ENCODE measurements at places on chromosomes 3 and 15.

DNA sequence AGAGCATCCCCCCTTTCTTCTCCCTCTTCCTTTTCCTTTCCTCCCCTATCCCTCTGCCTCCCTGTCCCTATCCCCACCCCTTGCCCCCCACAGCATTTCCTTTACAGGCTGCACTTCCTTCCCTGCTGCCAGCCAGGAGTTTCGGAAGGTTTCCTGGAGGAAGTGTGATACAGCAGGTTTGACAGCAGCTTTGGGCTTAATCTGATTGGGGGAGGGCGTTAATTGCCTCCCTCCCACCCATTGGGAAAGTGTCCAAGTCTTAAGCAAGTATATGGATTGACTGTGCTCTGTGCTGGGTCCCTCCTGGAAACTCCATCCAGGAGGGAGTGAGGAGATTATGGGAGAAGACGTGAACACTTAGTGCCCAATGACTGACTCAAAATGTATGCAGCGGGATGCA is 1.8 kb downstream of the SCAMP5 start:
- no peak for DNase-seq

GRCh38 chr3:32278714-32279113 is 40.2 kb downstream of the CMTM8 start:
- no peak for DNase-seq

DNA sequence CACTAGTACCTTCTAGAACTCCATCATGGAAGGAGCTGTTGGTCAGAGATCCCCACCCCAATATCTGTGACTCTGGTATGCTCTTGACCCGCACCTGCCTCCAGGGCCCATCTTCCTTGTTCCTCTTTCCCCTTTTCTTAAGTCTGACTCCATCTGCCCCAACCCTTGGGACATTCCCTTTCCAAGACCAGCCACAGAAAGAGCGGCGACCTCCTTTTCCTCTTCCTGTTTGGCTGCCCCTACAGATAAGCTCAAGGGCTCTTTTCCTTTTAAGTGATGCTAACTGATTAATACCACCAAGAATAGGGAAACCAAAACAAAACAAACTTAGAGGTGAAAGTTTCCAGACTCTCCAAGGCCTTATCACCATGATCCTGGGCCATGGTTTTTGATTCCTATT is 21.9 kb upstream of the ATP8B4 start:
- DNase-seq = no peak

DNA sequence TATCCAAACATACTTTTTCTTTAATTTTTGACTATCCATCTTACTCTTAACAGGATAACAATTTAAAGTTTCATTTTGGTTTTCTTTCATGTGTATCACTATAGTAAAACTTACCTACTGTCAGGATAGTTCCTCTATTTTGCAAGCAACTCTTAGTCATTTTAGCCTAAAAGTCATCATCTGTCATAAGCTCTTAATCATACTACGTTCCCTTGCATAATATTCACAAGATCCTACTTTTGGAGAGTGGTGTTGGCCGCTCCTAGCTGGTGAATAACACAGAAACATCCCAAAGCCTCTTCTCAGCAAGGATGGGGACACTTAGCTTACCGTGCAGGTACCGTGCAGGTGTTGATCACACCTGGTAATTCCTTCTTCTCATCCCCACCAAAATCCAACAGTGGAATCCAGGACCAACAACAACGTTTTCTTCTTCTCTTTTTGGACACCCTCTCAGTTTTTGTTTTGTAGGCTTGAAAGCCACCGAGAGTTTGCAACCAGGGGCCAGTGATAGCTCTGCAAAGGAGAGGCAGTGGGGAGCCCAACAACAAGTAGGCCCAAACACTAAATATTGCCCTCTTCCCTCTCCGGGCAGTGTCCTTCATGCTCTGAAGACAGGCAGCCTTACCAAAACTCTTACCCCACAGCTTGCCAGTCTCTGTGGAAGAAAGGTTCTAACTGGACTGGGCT is 433 bp downstream of the FILIP1L start:
- DNase-seq = no peak

DNA sequence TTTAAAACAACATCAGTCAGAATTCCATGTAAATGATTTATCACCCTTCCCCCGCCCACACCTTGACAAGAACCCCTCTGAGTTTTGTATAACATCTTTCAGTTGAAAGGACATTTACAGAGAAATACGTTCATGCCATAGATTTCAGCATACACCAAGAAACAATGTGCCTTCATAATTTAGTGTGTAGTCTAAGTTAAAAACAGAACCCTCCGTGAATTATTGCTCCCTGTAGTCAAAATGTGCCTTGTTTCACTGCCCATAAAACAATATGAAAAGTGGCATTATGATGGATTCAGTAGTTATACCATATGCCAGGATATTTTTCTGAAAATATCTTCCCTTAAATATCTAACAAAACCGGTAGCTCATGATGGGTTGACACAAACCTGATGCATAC is 953.9 kb downstream of the GBE1 start:
- DNase-seq = no peak

GRCh38 chr15:101156061-101156460 is 95.8 kb downstream of the CHSY1 start:
- no peak for DNase-seq

- DNase-seq = no peak
Observed at GRCh38 chr3:127719369-127719768, 46.6 kb downstream of the ABTB1 start.

DNA sequence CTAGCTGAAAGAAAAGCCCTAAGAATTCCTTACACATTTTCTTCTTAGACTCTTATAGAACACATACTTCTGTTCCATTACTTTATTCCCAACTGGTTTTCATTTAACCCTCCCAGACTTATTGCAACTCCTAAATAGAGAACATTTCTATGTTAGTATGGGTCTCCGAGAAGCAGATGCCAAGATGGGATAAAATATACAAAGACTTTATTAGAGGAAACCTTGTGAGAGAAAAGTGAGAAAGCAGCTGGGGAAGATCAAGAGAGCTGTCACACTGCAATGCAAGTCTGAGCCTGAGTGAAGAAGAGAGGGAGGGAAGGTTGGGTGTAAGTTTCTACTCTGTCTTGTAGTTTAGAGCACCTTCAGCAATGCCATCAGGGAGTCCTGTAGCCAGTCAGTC is 979.3 kb downstream of the IGSF11 start:
- no peak for DNase-seq
